ENCODE measurements at places on chromosomes 5 and 9.

- DNase-seq, result no peak
These were observed 47.4 kb downstream of the ANKRD33B start for GRCh38 chr5:10611290-10611689.

DNA sequence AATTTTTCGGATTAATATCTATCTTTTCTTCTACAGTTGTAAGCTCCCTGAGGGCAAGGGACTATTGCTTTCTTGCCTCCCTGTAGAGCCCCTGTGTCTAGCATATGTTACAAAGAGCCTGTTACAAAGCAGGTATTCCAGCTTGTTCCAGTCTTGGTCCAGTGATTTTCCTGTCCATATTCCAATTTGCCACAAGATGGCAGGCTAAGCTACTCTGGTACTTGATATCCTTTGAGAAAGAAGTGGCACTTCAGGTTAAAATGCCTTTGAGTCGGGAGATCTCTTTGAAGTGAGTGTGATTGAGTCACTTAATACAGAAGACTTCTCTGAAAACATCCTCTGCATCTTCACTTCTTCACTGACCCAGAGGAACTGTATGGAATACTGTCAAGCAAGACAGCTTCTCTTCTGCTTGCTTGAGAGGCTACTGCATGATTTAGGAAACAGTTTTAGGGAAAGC, 24.5 kb downstream of the CAVIN4 start:
- no peak for DNase-seq

DNA sequence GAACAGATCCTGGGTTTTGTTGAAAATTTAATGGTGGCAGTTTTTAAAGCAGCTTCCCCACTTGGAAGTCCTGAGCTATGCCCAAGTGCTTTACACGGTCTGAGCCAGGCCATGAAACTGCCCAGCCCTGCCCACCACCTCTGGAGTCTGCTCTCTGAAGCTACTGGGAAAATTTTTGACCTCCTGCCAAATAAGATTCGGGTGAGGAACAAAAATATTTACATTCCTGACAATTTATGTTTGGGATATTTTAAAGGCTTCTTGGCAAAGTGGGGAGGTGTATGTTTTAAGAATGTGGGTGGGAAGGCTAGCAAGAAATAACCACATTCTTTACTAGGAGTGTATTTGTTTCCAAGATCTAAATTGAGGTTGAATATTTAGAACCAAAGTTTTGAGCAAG, 50.0 kb downstream of the HACD4 start:
- no peak for DNase-seq

GRCh38 chr5:76602094-76602726, 21.0 kb downstream of the F2RL2 start:
- no peak for DNase-seq

DNA sequence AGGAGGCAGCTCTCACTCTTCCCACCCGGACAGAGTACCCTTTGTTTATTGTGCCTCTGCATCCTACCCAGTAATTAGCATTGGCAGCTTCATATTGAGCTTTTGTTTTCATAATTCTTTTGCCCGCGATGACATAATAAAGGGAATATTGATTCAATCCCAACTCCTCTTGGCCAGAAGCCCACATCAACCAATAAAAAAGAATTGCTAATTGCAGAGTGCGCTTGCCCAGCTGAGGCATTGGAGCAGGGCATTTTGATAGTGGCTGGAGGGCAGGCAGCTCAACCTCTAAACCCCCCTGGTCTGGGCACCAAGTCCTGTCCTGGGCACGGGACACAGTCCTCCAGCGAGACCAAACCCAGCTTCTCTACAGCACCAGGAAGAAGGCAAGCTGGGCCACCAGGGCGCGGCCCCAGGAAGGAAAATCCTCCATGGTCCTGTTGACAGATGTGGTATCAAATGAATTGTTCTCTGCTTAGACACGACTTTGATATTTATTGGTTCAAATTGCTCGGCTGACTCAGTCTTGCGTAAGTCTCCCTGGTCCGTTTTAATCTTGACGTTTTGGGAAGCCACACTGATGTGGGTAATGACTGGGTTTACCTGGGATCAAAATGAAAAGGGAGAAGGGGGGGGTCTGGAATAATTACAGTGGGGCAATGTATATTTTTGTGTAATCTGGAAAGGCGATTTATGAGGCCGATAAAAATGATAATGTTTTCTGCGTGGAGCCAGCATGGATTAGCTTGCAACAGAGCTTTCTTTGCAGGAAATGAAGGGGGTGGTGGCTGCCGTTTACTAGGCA, 220.7 kb upstream of the MSX2 start:
- no peak for DNase-seq

GRCh38 chr9:86655147-86655546, 292.2 kb downstream of the GAS1 start:
- no peak for DNase-seq

DNA sequence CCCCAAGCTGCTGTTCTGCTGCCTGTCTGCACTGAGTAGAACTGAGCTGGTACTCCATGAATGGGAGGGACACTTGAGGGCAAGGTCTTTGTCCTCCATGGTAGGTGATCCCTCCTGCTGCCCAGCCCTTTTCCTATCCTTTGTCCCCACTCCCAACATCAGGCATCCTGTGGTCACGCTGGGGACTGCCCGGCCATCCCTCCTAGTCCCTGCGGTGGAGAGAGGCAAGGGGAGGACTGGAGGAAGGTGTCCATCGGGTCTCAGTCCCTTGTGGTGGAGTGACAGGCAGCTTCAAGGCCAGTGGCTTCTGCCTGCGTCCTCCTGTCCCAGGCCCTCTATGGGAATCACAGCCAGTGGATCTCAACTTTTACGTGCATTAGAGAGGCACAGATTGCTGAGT, 25.9 kb downstream of the ROR2 start:
- no peak for DNase-seq
